ENCODE measurements at places on chromosomes 6 and 20.

GRCh38 chr6:44594481-44594880 lies 207.0 kb downstream of the CDC5L start:
- DNase-seq: no peak

DNA sequence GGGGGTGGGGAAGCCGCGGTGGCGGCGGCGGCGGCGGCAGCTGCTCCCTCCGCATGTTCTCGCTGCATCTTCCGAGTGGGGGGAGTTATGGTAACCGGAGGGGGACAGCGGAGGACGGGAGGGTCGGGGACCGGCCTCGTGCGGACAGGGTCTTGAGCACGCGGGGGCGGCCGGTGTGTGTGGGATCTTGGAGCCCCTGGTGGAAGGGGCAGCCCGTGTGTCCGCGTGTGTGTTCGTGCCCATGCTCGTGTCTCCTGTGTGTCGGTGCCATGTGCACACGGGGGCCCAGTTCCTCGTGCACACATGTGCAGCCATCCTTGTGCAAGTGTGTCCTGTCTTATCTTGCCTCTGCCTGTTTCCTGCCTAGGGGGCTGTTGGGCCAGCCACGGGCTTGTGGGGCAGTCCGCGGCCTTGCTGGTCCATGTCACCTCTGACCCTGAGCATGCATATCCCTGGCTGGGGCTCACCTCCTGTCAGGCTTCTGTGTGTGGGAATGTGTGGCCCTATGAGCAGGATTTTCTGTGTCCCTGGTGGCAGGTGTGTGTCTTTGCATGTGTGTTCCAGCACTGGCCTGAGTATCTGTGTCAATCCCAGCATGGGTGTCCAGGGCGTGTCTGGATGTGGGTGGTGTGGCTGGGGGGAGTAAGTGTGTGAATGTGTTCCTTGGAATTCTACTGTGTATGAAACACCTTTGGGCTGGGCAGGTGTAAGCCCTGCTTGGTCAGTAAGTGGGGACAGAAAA lies 8.5 kb downstream of the SYNGAP1 start:
- DNase-seq: peak; percentile 33

- DNase-seq: no peak
These were observed 539 bp downstream of the TMEM200A start for GRCh38 chr6:130366107-130367005.

DNA sequence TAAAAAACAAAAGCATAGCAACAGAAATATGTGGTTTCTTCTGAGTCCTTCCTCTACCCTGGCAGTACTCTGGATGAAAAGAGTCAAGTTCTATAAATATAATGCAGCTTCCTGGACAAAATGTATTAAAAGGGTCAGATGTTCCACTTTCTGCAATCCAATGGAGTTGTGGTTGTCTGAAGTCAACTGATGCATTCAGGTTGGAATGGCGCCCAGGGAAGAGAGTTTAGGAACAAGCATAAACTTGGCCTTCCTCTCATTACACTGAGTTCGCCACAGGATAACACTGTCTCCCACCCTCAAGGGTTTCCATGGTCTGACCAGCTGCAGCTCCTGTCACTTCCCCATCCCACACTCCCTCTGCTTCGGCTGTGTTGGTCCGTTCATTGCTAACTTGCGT lies 66.4 kb downstream of the PLEKHG1 start:
- no peak for DNase-seq

DNA sequence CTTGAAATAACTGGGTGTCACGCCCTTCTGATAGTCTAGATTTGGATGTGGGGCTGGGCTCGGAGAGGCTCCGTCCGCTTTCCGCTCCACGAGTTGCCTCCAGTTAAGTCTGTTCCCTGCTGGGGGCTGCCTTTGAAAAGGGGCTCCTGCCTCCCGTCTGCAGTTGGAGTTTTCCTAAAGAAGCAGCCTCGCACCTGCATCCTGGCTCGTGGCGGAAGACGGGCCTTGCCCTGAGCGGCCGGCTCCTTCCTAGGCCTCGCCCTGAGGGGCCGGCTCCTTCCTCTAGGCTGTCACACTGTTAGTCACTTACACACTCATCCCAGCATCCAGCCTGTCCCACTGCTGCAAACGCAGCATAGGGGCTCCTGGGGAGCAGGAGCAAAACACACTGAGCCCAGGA lies 74.4 kb downstream of the SMOC2 start:
- no peak for DNase-seq

DNA sequence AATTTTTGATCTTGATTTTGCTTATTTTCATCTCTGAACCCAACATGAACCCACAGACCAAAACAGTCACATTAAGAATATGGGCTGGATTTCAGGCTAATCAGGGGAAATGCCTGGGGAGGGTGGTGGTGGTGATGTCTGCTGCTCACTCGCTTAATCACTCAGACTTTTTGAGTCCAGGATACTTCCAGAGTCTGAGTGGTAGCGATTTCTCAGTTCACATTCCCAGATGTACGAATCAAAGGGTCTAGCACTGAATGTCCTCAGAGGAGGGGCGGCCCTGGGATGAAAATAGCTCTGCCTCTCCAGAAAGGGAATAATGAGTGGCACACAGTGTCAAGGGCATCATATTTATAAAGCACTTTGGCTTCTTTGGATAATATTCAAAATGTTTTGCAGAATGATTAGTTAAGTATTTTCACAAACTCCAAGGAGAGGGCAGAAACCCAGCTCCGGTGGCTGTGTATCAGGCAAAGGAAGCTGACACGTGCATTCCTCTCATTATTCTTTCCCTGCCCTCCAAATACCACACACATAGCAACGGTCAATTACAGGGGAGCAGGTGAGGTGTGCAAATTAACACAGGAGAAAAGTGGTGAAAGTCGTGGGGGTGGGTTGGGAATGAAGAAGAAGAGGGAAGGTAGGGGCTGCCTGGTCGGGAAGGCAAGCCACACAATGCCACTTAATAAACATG lies 345.2 kb upstream of the RSPO3 start:
- no peak for DNase-seq

DNA sequence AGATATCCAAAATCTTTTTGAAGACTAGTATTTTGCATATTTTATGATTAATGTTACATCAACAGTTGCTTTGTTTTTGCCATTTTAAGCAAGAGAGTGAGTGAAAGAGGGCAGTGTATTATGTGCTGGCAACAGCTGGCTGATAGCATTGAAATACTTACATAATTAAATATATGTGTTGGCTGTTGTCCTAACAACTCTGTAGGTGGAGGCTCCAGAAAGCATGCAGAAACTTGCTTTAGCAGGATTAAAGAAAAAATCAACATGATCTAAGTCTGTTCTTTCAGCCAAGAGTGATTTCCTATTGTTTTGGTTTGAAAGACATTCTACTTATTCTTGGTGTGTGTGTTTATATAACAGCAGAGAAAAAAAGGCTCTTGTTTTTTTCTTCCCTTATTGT lies 127.5 kb downstream of the CDKAL1 start:
- DNase-seq: no peak

DNA sequence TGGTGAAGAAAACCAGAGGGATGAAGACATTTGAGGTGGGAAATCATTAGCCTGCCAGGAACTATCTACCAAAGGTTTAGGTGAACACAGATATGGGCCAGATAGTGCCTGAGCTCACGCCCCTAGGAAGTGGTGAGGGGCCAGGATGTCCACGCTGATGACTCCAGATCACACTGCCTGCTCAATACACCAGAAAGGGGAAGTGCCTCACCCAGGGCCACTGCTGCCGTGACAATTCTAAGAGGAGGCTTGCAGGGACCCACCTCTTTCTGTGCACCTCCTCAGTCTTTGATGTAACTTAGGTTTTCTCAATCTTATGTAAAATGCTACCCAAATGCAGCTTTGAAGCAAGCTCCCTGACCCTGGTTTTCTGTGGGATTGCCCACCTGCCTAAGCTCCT lies 5.4 kb upstream of the RAB44 start:
- no peak for DNase-seq

- no peak for DNase-seq
These were observed 574.4 kb upstream of the MAP3K7 start for GRCh38 chr6:91161246-91161645.

DNA sequence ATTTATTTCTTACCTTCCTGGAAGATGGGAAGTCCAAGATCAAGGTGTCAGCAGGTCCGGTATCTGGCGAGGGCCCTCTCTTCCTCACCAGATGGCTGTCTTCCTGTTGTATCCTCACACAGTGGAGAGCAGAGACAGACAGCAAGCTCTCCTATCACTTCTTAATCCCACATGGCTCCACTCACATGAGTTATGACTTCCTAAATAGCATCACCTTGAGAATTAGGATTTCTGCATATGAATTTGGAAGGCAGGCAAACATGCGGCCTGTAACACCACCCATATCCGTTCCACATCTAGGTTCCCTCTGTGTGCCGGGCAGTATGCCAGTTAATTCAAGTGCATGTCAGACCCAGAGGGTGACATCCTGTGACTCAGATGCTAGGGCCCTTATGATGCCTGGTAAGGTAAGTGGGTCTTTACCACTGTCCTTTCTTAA lies 2.1 kb downstream of the RAET1E start:
- no peak for DNase-seq

- DNase-seq: no peak
These were observed 610.3 kb downstream of the RNF144B start for GRCh38 chr6:18997375-18997826.

DNA sequence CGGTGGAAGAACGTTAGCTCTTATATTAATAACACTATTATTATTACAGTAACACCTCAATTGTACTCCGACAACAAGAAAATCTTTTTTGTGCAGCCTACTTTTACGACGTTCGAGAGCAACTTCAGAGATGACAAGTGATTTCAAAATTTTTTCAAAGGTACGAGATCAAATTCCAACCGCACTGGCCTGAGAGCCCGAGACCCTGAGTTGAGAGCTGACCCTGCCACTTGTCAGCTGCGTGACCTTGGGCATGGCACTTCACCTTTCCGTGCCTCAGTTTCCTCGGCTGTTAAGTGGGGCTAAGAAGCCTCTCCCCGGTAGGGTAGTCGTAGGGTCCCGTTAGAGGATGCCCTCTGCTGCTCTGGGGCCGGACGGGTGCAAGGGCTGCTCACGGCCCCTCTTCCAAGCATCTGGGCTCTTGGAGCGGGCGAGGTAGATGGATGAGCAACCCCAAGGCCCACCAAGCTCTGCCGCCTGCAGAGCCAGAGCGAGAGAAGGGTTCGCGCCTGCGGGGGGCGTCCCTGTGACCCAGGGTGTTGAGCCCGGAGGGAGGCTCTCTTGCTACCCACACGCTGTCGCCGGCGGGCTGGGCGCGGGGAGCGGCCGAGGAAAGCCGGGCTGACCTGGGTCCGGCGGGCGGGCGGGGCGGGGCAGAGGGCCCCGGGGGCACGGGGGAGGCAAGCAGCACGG lies 510 bp downstream of the NDRG3 start:
- no peak for DNase-seq

DNA sequence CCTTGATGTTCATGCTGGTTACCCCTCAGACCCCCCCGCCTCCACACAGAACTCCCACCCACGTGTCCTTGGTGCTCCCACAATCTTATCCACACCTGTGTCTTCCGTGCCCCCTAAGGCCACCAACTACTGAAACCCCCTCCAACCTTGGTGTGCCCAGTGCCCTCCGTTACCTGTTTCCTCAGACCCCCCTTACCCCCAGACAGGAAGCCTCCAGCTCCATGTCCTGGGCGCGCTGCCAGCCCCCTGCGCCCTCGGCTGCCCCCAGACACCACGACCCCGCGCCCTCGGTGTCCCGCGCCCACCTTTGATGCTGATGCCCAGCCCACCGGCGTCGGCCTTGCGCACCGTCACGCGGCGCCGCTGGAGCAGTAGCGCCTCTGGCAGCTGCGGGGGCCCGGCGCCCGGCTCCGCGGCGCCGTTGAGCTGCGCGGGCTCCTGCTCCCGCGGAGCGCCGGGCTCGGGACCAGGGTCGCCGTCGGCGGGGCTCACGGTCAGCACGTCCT lies 504 bp downstream of the SNTA1 start:
- no peak for DNase-seq

DNA sequence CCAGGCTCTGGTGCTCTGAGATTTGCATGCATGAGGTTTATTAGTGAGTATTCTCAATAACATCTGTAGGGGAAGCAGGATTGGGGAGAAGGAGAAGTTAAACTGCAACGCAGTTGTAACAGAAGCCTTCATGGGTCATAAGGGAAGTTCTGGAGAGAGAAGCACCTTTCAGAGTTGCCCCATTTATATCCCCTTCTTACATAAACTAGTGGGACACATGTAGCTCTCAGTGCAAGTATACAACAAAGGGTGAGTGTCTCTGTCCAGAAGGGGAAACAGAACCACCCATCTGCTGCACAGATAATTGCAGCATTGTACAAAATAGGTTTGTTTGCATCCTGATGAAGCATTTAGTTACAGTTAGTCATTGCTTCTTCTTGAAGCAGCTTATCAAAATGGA lies 4.3 kb upstream of the ADGB start:
- DNase-seq: no peak

DNA sequence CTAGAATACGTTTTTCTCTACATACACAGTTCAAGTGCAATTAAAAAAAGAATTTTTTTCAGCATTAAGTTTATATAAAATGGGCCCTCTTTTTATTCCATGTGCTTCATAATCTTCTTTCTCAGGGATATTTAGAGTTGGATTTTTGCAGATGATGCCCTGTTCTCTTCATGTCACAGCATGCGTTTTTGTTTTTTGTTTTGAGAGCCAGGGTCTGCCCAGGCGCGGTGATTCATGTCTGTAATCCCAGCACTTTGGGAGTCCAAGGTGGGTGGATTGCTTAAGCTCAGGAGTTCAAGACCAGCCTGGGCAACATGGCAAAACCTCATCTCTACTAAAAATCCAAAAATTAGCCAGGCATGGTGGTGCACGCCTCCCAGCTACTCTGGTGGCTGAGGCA lies 82.9 kb upstream of the PRND start:
- DNase-seq: no peak

- DNase-seq: peak; percentile 51
These were observed 90.5 kb downstream of the SYNJ2 start for GRCh38 chr6:158072083-158072721.

GRCh38 chr6:37033255-37033654 lies 27.8 kb downstream of the FGD2 start:
- peak; percentile 45 for DNase-seq

GRCh38 chr6:106033806-106034205 lies 52.3 kb upstream of the PRDM1 start:
- DNase-seq: no peak

- DNase-seq: no peak
These were observed 37.7 kb downstream of the HLA-DRB5 start for GRCh38 chr6:32492351-32492750.

DNA sequence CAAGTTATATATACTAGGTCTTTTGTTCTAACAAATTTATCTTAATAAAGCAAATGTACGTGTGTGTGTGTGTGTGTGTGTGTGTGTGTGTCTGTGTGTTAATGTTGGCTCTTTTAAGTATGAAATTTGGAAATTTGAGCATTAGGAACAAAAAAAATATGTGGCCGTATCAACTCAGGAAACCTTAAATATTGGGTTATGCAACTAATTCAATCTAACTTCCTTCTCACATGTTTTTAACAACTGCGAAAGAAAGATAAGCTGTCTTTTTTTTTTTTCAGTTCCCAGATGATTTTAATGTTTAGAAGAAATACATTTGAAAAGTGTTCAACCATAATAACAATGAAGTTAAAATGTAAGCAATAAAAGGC lies 616.4 kb upstream of the ARID1B start:
- DNase-seq: no peak

- no peak for DNase-seq
These were observed 68.7 kb downstream of the PHACTR1 start for GRCh38 chr6:12785301-12785700.
